ENCODE measurements at places on chromosomes 12 and 14.
A peak's percentile ranks its signal among the peaks of the same experiment; 100 is the strongest.

- peak; percentile 22 for DNase-seq
Measured at GRCh38 chr14:94689218-94689984, 77.2 kb downstream of the SERPINA3 start.

DNA sequence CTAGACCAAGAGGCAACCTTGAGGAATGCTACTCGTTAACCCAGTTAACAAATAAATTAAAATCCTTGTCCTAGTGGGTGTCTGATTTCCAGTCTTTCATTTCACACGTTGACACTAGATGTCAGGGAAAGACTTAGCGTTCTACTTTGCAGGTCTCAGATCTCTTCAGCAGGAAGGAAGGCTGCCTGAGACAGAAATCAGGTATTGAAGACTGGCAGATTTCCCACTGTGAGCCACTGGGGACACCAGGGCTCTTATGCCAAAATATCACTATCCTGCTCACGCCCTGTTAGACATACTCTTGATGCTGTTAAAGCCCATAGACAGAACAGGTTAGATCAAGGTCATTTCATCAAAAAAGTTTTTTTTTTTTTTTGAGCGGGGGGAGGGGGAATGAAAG lies 33.0 kb downstream of the EMP1 start:
- DNase-seq = no peak

GRCh38 chr12:91704446-91704845 lies 441.2 kb downstream of the BTG1 start:
- DNase-seq = no peak

GRCh38 chr14:22614240-22614799 lies 16.2 kb downstream of the ABHD4 start:
- no peak for DNase-seq

DNA sequence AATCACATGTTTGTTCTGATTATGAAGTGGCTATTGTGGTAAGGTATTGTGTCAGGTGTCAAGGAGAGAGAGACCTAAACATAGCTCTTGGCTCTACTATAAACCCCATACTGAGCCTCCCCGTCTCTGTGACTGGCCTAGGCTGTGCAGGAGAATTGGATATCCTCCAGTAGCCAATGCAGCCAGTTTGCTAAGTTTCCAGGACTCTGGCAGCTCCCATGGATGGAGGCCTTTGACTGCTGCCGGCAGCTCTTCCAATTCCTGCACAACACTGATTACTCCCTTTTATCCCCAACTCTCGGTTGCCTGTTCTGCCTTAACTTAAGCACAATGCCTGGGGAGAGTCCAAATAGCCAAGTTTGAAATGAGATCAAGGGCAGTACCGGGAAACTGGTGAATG lies 59.3 kb downstream of the ABCC9 start:
- no peak for DNase-seq

- DNase-seq = no peak
Measured at GRCh38 chr14:79424462-79424861, 786.8 kb downstream of the DIO2 start.

DNA sequence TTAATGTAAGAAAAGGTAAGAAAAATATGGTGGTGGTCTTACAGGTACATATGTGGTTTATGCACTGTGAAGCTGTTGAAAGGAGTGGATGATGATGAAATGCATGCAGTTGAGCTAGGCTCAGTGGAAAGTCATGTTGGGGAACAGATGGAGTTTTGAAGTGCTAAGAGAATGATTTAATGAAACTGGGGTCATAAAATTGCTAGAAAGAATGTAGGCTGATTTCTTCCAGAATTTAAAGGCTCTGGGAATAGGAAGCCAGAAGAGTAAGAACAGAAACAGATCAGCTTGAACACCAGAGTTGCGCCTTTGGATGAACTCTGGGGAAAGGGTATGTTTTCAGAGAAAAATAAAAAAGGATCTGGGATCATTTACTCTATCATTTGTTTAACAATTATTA lies 146.5 kb downstream of the MON2 start:
- DNase-seq = no peak

- DNase-seq = no peak
Measured at GRCh38 chr12:3720772-3721171, 32.1 kb downstream of the CRACR2A start.

DNA sequence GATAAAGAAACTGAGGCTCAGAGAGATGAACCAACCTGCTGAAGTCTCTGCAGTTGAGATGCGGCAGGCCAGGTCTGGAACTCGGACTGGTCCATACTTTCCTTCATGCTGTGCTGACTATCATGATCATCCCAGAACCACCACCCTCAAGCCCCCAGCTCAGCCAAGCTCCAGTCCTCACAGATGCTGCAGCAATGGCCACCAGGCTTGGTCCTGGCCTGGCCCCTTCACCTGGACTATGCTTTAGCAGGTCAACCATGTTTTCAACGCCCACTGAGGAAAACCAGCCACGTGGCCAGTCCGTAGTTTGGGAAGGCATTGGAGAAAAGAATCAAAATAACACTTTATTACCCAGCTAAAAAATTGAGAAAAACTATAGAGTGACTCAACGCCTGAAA lies 1.4 kb downstream of the GPR68 start:
- DNase-seq = no peak

- DNase-seq = peak; percentile 65
Measured at GRCh38 chr14:77124345-77125280, 17.0 kb downstream of the ZDHHC22 start.

DNA sequence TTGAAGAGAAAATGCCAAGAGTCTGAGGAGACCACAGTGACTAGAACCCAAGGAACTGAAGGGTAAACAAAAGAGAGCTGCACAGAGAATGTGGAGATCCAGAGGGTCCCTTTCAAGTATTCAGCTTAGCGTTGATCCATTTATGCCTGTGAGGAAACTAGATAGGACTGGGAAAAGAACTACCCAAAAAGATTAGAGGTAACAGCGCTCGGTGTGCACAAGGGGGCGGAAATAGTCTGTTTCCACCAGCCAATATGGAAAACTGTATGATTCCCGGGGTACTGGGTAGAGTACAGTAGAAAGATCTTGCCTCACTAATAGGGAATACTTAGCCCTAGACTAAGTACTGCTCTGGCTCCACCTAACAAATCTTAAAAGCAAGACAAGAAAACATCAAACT lies 135.5 kb downstream of the DPF3 start:
- no peak for DNase-seq

DNA sequence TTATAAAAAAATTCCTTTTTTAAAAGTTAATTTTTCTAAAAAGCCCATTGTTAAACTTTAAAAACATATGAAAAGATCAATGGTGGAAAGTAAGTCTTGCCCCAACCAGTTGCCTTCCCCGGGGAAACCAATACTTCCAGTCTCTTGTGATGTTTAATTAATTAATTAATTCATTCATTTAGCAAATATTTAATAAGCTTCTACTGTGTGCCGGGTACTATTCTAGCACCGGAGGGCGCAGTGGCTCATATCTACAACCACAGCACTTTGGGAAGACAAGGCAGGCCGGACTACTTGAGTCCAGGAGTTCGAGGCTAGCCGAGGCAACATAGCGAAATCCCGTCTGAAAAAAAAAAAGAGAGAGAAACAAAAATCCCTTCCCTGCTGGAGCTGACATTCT lies 87.4 kb downstream of the HECTD4 start:
- DNase-seq = no peak

DNA sequence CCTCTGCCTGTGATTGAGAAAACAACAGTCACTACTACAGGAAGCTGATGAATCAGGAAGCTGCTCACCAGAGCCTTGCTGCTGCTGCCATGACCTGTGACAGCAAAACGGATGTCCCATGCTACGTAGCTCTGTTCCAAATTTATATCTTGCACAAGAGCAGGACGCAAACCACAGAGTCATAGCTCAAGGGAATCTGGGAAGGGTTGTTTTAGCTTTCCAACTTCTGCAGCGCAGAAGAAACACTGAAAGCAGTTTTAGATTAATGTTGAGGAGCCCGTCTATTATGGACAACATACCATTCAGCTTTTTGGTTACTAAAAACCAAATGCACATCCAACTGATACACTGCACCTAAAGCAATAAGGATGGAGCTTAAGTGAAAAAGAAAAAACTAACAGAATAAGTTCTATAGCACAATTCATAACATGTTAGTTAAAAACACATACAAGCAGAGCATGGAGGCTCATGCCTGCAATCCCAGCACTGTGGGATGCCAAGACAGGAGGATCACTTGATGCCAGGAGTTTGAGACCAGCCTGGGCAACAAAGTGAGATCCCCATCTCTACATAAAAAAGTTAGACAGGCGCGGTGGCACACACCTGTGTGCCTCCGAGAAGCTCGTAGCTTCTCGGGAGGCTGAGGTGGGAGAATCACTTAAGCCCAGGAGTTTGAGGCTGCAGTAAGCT lies 1.7 kb upstream of the ANKRD33 start:
- DNase-seq = peak; percentile 6

GRCh38 chr14:94650806-94651805 lies 38.9 kb downstream of the SERPINA3 start:
- DNase-seq = no peak

- no peak for DNase-seq
Measured at GRCh38 chr14:21019366-21019765, 5.5 kb downstream of the NDRG2 start.

All from T-helper 2 cell (primary cell).